Upper lobe of right lung (tissue), 1 donor: ENCODE measurements at places on chromosomes 6 and 20. TPM values are rescaled to one million over a fixed set of nuclear protein-coding genes. Genes with fewer than 3 reads are reported as not detected.

Gene XKR7
- total RNA-seq: 0.09 TPM

Gene BCAS1
- total RNA-seq: 0.81 TPM

Gene ATP6V1G2
- 0.75 TPM for total RNA-seq

Gene SCRT2
- not detected for total RNA-seq

Gene CD24
- total RNA-seq: 63.6 TPM

Gene MOG
- total RNA-seq: not detected

Gene HTR1B
- total RNA-seq: 0.84 TPM

Gene CPNE5
- 2.3 TPM for total RNA-seq

Gene RPS6KA2
- total RNA-seq: 136 TPM

Gene RSPH9
- total RNA-seq: 0.20 TPM

Gene MEI4
- not detected for total RNA-seq

Gene SOX18
- 135 TPM for total RNA-seq

Gene MRPS18B
- total RNA-seq: 48.9 TPM

Gene TOP1
- 67.6 TPM for total RNA-seq

Gene OR2J3
- not detected for total RNA-seq

Gene CLPSL1
- total RNA-seq: not detected

Gene PSORS1C1
- 8.2 TPM for total RNA-seq

Gene LTB
- total RNA-seq: 6.2 TPM
